ENCODE measurements at places on chromosomes 12 and 14. TPM values are rescaled to one million over a fixed set of nuclear protein-coding genes. Genes with fewer than 3 reads are reported as not detected.

The GPR65 gene
- 86.0 TPM for total RNA-seq

The TEX52 gene
- total RNA-seq = not detected

The AQP2 gene
- total RNA-seq = not detected

DNA sequence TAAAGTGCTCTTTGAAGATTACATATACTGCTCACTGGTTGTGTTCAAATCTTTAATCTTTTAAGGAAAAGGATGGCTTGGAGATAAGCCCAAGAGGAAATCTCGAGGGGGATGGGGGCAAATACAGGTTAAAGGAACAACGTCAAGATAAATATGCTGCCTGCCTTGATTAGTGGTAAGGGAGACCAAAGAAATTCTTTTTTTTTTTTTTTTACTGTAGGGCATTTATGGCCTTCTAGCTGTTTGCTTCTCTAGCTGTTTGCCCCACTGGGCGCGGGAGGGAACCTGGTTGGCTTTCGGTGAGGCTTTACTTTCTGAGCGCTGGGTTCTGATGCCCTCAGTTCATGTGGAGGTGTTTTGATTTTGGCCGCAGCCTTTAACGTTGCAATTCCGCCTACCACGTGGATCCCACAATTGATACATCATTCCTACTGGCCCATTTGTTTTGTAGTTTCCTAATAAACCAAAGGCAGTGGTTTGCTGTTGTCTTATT is 5.7 kb downstream of the CCND2 start:
- DNase-seq = no peak

GRCh38 chr12:53538209-53538689 is 31.0 kb upstream of the NPFF start:
- no peak for DNase-seq

- DNase-seq = no peak
These were observed 437.7 kb upstream of the FAR2 start for GRCh38 chr12:28711421-28711820.

All from NCI-H460 (cell line).